ENCODE measurements at places on chromosomes 7 and 10.

DNA sequence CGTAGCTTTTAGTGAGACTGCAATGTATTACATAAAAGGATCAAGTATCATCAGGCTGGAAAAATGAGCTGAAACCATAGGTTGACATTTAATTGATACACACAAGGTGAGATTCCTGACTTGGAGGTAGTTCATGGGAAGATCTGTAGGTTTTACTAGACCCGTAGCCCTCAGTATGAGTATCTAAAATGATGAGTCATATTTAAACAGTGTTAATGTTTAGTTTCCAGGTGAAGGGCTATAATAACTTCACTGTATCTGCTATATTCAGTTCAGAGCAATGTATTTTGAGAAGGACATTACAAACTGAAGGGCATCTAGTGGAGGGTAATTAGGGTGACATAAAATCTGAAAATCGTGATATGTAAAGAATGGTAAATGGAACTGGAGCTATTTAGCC is 35.0 kb downstream of the ENTPD1 start:
- DNase-seq = no peak

DNA sequence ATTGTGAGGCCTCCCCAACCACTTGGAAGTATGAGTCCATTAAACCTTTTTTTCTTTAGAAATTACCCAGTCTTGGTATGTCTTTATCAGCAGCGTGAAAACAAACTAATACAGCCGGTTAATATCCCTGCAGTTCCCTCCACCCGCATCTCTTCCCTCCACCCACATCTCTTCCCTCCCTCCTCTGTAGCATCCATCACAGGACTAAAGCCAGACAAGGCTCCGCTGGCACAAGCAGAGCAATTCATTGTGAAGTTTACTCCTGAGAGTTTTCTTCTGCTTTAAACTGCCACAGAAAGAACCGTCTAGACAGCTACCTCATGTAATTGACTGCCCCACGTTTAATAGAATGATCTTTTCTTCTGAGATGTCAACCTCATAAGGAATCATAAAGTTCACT is 131.5 kb downstream of the KIAA1217 start:
- no peak for DNase-seq

DNA sequence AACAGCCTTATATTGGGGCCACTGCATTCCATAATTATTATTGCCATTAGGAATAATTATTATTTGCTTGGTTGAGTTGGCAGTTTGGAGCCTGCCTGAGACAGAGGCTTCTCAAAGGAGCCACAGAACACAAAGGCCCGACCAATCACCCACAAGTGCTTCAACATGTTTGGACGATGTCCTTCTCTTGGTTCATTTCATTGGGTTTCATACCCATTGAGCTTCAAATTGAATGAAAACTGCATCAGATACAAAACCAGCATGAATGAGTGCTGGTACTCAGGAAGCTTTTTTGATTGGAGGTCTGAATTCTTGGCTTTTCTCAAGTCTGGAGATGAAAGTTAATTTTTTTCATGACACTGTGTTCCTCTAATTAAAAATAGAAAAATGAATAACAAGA is 168.3 kb downstream of the CREB5 start:
- no peak for DNase-seq

- DNase-seq = no peak
Measured at GRCh38 chr7:35652124-35652523, 42.8 kb downstream of the HERPUD2 start.

DNA sequence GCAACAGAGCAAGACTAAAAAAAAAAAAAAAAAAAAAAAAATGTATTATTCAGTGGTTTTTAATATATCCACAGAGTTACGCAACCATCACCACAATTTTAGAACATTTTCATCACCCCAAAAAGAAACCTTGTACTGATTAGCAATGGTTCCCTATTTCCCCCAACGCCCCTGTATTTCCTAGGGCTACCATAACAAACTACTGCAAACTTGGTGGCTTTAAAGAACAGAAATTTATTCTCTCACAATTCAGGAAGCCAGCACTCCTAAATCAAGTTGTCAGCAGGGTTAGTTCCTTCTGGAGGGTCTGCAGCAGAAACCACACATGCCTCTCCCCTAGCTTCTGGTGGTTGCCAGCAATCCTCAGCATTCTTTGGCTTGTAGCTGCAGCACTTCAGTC is 5.9 kb upstream of the NUP42 start:
- DNase-seq = no peak

- DNase-seq = no peak
Measured at GRCh38 chr10:86085136-86085535, 281.5 kb downstream of the GRID1 start.

- DNase-seq = no peak
Measured at GRCh38 chr10:3698312-3698711, 86.7 kb downstream of the KLF6 start.

GRCh38 chr7:42156967-42157721 is 79.9 kb downstream of the GLI3 start:
- DNase-seq = no peak

DNA sequence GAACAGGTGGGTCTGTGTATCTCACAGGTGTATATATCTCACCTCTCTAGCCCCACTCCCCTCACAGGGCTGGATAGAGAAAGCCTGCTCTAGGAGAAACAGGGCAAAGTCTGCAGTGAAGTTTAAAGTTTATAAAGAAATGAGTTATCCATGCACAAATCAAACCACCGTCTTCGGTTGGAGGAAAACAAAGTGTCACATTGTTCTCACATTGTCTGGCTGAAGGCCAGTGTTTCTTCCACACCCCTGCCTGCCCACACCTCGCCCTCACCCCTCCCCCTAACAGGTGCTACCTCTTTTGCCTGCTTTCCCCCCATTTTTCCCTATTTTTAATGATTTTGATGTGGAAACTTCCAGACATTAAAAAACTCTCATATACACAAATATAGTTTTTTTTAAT is 25.8 kb downstream of the AQP1 start:
- no peak for DNase-seq

GRCh38 chr7:74074770-74075169 is 8.8 kb upstream of the LIMK1 start:
- DNase-seq = no peak

GRCh38 chr10:103078309-103078615 is 114.8 kb downstream of the NT5C2 start:
- no peak for DNase-seq

DNA sequence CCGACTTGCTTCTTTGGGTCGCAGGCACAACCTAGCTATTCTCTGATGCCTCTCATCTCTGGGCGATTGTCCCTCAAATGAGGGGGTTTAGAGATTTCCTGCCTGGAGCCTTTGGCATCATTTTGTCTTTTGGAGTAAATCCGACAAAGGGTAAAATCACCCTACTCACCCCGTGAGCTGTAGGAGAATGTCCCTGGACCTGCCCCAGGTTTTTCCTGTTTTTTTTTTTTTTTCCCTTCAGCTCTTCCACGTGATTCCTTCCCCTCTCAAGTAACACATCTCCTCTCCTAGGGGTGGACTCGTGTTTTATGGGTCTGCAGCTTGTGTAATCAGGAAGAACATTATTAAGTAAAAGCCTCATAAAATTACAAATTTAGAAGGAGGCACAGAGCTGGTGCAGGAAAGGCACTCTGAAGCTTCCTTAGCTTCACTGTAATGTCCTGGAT is 128.4 kb upstream of the ZNF746 start:
- DNase-seq = no peak

DNA sequence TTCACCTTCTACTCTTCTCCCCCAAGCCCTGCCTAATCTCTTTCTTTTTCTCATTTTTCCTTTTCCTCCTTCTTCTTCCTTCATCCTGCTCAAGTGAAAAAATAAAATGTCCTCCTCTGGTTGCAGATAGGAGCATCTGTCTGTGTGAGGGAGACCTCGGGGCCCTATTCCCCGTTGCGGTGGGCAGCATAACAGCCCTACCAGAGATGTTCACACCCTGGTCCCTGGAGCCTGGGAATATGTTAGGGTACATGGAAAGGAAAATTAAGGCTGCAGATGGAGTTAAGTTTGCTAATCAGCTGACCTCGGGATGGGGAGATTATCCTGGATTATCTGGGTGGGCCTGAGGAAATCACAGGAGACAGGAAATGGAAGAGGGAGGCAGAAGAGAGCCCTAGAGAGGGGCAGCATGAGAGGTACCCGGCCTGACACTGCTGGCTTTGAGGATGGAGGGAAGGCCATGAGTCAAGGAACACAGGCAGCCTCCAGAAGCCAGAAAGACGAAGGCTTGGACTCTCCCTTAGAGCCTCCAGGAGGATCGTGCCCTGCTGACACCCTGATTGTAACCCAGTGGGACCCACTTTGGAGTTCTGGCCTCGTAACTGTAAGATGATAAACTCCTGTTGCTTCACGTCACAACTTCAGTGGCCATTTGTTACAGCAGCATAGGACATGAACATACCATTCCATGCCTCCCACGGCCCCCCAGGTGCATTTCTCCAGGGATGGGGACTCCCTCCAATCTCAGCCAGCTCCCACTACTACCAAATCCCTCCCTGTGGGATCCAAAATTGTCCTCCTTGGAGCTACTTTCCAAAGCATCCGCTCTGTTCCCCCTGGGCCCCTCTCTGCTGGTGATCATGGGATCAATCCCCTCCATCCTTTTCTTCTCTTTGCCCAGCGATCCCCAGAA is 39.0 kb upstream of the ZMIZ1 start:
- no peak for DNase-seq

DNA sequence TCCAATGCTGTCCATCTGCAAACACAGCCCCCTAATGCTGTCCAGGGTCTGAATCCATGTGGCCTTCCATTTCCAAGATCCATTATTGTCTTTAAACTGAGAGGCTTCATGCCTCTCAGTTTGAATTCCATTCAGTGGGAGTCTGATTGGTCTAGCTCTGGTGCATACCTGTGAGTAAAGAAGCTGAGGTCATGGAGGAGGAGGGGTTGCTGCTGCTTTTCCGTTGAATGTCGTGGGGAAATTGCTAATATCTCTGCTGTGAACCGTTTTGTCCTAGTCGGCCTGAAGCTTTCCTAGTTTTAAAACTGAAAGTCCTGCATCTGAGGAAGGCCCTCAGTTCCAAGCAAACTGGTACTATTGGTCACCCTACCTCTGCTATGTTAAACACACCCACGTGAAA is 17.7 kb downstream of the SH2D4B start:
- no peak for DNase-seq

DNA sequence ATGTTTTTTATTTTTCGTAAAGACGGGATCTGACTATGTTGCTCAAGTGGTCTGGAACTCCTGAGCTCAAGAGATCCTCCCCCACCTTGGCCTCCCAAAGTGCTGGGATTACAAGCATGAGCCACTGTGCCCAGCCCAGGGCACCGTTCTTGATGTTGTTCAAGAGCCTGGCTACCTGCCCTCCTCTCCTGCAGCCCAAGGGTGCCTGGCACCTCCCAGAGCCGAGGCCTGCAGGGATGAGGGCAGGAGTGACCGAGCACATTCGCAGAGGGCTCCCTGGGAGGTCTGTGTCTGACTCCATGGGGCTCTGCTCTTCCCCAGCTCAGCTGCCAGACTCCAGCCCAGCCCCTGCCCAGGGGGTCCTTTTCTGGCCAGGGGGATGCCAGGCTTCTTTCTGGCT is 15.4 kb downstream of the SH2B2 start:
- DNase-seq = no peak

Measured in K562 (cell line).